AG08396 (cell line): ENCODE measurements at places on chromosomes 5 and 9.
A peak's percentile ranks its signal among the peaks of the same experiment; 100 is the strongest.

GRCh38 chr9:88923653-88924288, 67.5 kb upstream of the S1PR3 start:
- no peak for DNase-seq

- DNase-seq = no peak
Measured at GRCh38 chr5:126300293-126300692, 122.9 kb upstream of the GRAMD2B start.

GRCh38 chr5:173010021-173010420, 26.4 kb downstream of the ATP6V0E1 start:
- DNase-seq = no peak

- no peak for DNase-seq
Measured at GRCh38 chr5:126896170-126896702, 119.3 kb downstream of the LMNB1 start.

DNA sequence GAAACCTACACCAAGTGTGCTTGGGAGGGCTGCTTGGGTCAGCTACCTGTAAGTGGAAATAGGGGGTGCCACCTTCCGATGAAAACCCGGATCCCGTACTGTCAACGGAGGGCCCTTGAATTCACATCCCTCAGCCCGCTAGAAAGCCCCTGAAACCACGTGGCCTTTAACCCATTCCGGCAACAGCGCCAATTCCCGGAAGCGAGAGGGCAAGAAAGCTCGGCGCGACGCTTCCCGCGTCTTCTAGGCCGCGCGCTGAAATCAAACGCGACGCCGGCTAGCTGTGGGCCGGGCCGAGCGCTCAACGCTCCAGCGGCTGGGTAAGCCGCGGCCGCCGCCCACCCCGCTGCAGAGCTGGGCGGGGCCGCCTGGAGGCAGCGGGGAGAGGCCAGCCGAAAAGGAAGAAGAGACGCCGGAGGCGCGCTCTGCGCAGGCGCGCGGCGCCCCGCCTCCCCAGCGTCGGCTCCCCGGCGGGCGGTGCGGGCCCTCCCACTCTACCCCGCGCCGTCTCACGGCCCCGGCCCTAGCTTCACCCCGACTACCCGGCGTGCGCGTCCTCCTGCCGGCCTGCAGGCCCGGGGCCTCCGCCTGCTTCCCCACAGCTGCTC, at the start of gene KIF2A:
Gene KIF2A, plus strand, starts transcription at position 492 of the 608 bp plus-strand sequence. CDS start 267 bp downstream, outside the sequence.
- peak; percentile 99 for DNase-seq

GRCh38 chr9:134301387-134302129, 24.7 kb upstream of the RXRA start:
- no peak for DNase-seq

- no peak for DNase-seq
Measured at GRCh38 chr5:90226433-90227099, 183.0 kb downstream of the CETN3 start.

DNA sequence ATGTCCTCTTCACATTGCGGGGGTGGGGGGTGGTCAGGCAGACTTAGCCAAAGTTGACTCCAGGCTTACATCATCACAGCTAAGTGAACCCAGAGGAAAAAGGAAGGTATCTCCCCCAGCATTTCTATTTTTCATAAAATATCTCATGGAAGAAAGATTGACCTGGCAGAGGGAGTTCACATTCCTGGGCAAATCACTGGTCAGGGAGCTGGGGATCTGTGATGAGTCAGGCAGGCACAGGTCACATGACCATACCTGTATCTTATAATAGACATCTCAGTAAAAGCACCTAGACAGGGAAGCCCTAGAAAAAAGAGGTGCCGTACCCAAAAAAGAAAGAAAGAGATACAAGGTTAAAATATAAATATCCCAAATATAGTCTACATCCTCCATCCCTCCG, 57.3 kb upstream of the WWC1 start:
- DNase-seq = no peak

GRCh38 chr5:178487911-178488600, 102.1 kb downstream of the COL23A1 start:
- DNase-seq = no peak

- no peak for DNase-seq
Measured at GRCh38 chr5:139634541-139634940, 13.6 kb upstream of the CXXC5 start.

GRCh38 chr5:115639377-115639776, 13.5 kb upstream of the TMED7 start:
- DNase-seq = no peak

DNA sequence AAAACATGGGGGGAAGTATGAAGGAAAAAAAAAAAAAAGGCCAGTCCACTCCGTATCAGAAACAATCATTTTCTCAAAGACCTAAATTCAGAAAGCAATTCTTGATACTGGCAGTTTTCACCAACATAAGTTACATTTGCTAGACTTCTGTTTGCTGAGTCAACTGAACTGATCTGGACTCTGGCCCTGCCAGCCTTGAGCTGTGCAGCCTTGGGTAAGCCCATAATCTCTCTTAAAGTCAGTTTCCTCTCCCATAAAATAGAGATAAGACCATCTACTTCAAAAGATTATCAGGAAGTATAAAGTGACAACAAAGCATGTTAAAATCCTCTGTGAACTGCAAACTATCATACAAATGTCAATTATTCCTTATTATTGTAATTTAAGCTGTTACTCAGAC, 106.8 kb downstream of the MAPKAP1 start:
- DNase-seq = no peak

DNA sequence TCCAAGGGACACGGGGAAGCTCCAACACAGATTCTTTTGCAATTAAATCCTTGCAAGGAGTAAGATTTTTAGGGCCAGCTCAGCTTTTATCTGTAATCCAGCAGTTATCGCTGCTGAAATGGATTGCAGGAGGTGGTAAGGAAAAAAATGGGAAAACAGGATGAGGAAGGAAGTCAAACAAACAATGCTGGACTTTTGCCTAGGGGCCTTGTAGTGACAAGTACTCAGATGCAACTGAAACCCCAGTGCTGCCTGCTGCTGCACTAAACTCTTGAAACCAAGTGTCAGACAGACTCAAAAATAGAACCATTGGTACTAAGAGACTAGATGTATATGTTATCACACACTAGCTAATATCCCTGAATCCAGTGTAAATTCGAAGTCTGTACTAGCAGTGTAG, 309.2 kb downstream of the CTNND2 start:
- DNase-seq = no peak

DNA sequence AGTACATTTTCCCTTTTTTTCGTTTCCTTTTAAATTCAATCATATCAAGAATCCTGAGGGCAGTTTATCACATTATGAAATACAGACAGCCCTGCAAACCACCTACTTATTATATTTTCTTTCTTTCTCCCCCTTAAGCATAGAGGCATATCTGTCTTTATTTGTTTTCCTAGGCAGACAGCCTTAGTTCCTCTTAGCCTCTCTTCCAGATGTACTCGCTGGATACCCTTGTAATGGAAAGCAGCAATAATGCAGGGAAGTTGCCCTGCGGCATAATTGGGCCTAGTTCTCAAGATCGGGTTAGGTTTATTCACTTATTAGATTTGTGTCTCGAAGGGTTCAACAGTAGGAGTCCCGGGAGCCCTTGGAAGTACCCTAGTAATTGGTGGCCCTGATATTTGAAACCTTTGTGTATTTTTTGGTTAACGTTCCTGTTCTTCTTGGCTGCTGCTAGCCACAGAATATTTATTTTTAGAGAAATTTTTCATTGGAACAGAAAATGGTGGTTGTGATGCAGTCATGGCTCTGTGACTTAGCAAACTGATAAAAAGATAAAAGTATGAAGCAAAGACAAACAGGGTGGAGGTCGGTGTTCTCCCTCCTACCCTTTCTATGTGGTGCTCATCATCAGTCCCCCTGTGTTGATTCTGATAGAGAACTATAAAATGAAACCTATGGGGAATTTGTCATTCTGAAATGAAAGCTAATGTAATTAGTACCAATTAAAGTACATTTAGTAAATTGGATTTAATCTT, 6.4 kb downstream of the TLE4 start:
- DNase-seq = no peak

- DNase-seq = peak; percentile 44
Measured at GRCh38 chr9:2622461-2623287, 1.1 kb downstream of the VLDLR start.

GRCh38 chr9:124503713-124504529, 3.3 kb downstream of the NR5A1 start:
- DNase-seq = no peak
